Motor neuron (in vitro differentiated cells): ENCODE measurements at places on chromosomes 12 and 14. TPM values are rescaled to one million over a fixed set of nuclear protein-coding genes. Genes with fewer than 3 reads are reported as not detected.

- ATAC-seq, result no peak
These were observed 16.3 kb upstream of the POLR3B start for GRCh38 chr12:106341086-106341877.

Gene RHEBL1
- not detected in 2 replicates for total RNA-seq

Gene TDRD9
- not detected in 2 replicates for total RNA-seq

- no peak for ATAC-seq
These were observed 10.3 kb upstream of the KCNA1 start for GRCh38 chr12:4899364-4899763.

Gene SLC6A12
- total RNA-seq, result 2.0 and 3.4 TPM in 2 replicates
